ENCODE measurements at places on chromosomes 7 and 10.
A peak's percentile ranks its signal among the peaks of the same experiment; 100 is the strongest.

DNA sequence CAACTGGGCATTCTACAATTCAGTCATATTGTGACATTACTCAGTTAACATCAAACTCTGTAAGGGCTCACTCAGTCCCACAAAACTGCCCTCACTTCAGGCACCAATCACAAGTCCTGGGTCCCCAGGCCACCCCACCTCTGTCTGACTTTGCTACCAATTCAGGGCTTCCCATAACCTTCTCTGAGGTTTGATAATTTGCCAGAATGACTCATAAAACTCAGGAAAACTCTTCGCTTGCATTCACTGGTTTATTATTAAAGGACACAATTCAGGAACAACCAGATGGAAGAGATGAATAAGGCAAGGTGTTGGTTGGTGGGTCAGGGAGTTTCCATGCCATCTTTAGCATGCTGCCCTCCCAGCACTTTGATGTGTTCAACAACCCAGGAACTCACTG, 41.3 kb downstream of the AVL9 start:
- DNase-seq, result no peak

DNA sequence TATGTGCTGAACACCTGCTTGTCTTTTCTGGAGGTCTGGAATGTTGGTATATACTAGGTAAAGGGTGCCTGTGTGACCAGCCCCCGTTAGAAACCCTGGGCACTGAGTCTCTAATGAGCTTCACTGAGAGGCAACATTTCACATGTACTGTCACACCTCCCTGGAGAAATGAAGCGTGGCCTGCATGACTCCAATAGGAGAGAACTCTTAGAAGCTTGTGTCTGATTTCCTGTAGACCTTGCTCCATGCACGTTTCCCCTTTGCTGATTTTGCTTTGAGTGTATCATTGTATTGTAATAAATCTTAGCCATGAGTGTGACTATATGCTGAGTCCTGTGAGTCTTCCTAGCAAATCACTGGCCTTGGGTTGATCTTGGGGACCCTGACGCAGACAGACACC, 82.8 kb downstream of the PPP1R3C start:
- peak; percentile 32 for DNase-seq

DNA sequence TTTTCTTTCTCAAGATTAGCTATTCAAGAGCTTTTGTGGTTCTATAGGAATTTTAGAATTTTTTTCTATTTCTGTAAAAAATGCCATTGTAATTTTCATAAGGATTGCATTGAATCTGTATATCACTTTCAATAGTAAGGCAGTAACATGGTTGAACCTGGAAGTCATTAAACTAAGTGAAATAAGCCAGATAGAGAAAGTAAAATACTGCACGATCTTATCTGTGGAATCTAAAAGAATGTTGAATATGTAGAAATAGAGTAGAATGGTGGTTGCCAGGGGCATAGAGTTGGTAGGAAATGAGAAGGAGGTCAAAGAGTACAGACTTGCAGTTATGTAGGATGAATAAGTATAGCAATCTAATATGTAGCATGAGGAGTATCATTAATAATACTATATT, 1073.5 kb upstream of the LRRN3 start:
- DNase-seq, result no peak

DNA sequence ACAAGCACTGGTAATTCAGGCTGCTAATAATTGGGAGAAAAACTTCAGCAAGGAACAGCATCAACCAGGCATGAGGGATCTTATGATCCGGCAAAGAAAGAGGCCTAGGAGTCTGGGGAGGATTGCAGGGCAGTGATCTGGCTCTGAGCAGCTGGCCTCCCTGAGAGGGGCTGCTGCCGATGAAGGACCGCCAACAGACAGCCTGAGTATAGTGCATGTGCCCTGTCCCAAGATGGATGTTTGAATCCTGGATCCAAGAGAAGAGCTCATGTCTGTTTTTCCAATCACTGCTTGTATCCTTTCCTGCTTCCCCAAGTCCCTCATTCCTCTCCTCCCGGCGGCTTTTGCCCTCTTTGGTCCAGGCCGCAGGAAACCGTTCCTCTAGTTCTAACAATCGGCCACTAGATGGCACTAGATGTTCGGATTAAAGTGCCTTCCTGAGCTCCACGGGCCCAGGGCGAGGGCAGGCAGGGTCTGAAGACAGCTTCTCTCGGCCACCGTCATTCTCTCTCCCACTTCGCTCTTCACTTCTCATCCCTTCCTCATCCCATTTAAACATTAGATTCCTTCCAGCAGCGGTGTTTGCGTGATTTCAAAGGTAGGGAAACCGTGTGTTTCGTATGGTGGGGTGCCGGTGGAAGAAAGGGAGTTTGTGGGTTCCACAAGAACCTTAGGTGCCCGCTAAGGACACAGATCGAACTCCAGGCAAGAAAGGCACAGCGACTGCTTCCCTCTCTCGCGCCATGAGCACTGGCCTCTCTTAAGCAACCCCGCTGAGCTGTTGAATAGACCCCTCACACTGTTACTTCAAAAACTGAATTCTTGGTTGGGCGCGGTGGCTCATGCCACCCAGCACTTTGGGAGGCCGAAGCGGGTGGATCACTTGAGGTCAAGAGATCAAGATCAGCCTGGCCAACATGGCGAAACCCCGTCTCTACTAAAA, 82.4 kb downstream of the ADCYAP1R1 start:
- peak; percentile 73 for DNase-seq

DNA sequence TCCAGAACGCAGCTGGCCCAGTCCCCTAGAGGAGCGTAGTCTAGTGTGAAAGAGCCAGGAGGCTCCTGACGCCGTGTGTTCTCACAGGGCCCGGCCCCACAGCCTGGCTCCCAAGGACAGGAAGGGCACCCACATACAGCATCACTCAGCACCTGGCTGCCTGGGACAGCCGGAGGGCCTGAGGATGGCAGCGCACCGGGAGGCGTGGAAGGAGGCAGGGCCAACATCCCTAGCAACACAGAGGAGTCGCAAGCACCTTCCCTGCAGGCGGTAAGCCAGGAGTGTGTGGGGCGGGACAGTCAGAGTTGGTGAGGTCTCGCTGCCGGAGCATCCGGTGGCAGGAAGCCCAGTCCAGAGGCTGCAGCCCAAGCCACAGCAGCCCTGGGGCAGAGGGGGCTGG, 125.8 kb downstream of the MAD1L1 start:
- DNase-seq, result no peak

- DNase-seq, result no peak
Observed at GRCh38 chr10:46297406-46298204, 10.8 kb downstream of the ANTXRL start.

DNA sequence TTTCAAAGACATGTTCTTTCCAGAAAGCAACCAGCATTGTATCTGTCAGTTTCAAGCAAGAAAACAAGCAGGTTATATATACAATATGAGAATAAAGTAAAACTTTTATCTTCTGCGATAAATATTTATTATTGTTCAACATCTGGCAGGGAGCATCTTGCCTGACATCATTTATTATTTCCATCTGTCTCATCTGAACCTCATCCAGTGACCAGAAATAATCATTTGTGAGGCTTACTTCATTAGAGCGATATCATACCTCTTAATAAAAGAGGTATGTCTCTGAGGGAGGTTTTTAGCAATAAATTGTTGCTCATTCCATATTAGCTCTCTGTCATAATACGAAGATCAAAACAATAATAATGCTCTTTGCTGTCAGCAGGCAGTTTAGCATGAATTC, 226.1 kb downstream of the CDC14C start:
- no peak for DNase-seq

GRCh38 chr7:51301806-51302205, 14.8 kb downstream of the COBL start:
- peak; percentile 50 for DNase-seq

DNA sequence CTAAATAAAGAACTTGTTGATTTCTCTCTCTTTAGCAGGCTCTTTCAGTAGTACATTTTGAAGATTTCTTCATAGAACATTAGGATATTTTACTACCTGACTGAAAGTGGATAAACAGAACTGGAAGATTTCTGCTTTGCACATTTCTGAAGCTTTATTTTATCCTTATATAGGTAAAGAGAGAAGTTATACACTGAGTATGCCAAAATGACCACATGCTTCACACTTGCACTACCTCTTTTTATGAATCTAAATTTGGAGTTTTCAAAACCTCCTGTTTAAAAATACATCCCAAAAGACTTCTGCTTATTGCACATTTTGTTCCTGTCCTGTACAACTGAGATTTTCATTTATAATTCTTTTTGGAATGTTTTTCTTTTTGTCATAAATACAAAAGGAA, 197.4 kb upstream of the PRPS1L1 start:
- no peak for DNase-seq

DNA sequence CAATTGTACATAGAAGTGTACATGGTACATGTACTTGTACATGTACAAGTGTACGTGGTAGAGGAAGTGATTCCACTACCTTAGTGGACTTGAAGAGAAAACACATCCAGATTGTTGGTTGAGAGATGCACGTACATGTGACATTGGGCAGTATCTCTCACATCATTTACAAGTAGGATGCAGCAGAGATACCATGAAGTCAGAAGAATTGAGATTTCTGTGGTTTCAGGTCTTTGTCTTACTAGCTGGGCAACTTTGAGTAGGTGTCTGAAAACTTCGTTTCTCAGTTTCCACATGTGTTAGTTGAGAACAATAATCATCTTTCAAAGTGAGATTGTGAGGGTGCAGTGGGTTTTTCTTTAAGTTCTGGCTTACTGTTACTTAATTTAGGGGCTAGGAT, 21.5 kb downstream of the CLDN12 start:
- DNase-seq, result no peak

DNA sequence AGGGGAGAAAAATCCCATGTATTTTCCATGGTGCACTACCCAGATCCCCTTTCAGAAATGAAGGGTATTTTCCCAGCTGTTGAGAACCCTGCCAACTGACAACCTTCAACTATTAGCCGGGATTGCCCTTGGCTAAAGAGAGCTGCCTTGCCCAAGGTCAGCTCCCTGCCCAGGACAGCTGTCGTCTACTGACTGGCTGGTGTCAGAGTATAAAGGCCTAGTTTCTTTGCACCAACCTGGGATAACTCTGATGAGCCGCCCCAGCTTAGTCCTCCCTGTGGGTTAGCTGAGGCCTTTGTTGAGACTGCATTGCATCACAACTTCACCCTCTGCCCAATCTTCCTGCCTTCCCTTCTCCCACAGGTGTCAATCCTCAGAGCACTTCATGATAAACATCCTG, 147.2 kb upstream of the RHEB start:
- DNase-seq, result peak; percentile 50

DNA sequence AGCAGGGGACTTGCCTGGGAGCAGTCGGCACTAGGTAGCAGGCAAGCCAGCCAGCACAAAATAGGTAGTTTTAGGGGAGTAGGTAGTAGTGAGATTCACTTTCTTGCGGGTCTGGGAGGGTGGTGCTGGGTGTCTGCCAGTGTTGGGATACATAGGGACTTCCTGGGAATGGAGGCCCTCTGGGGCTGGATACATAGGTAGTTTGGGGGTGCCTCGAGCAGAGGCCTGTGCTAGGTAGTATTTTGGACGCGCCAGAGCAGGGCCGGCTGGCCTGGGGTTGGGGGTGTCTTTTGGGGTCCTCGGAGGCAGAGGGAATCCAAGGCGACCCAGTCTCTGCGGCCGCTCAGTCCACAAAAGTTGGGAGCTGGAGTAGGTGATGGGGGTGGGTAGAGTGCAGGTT, 2.0 kb upstream of the HOXA3 start:
- no peak for DNase-seq

GRCh38 chr10:34667177-34667576, 147.9 kb downstream of the PARD3 start:
- DNase-seq, result no peak

DNA sequence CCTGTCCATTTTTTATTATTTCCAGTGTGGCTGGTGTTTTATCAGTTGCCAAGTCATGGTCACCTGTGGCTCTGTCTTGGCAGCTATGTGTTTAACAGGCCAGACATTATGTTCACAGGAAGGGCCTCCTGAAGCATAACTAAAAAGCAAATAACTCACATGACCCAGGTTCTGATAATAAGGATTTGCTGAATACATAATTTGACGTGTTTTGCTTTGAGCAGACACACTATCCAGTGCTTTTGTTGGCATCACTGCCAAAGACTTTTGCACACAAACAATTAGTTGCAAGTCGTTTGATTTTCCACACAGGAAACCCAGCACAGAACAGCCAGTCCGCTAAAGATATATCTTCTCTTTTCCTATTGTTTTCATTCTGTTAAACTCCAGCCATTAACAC, 173.6 kb downstream of the ARL4A start:
- no peak for DNase-seq

- no peak for DNase-seq
Observed at GRCh38 chr10:33132626-33133025, 174.6 kb upstream of the ITGB1 start.

DNA sequence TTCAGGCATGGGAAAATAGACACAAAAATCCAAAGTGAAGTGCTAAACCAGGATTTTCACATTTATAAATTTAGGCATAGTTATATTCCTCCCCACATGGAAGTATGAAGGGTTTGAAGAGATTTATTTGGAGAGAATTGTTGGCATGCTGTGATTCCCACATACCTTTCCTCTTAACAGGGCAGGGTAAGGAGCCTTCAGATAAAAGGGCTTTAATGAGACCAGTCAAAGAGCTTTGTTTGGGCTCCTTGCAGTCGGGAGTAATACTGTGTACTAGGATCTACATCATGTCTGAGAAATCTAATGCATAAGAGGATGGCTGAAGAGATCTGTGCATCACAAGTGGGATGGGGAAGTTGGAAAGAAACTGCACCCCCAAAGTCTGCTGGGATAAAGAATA, 140.8 kb upstream of the PTN start:
- no peak for DNase-seq

- no peak for DNase-seq
Observed at GRCh38 chr10:3805201-3805790, 20.3 kb upstream of the KLF6 start.

DNA sequence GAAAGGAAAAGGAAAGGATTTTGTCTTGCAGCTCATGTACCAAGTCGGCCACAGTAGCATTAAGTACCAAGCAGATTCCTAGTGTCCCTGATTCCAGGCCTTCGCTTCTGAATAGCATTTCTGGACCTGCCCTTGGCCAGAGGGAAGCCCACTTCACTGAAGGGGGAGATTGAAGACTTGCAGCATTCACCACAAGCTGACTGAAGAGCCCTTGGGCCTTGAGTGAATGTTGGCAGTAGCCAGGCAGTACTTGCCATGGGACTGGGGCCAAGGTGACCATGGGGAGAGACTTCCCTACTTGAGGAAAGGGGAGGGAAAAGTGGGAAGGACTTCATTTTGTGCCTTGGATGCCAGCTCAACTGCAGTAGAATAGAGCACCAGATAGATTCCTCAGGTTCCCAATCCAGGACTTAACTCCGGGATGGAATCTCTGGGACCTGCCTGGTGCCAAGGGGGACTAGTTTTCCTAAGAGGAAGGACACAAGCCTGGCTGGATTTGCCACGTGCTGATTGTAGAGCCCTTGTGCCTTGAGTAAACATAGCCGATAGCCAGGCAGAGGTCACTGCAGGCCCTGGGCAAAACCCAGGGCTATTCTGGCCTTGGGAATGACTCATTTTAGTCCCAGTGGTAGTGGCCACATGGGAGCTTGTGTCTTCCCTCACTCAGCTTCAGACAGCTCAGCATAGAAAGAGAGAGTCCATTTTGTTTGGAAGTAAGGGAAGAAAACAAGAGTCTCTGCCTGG, 141.7 kb upstream of the KCND2 start:
- no peak for DNase-seq

- no peak for DNase-seq
Observed at GRCh38 chr10:110867807-110868465, 3.8 kb upstream of the PDCD4 start.

GRCh38 chr10:34813626-34814222, 1.4 kb downstream of the PARD3 start:
- DNase-seq, result no peak
